GM04503 (cell line): ENCODE measurements at places on chromosomes 1 and 21.

- DNase-seq = no peak
Measured at GRCh38 chr1:151326619-151327222, 495 bp downstream of the PI4KB start.

DNA sequence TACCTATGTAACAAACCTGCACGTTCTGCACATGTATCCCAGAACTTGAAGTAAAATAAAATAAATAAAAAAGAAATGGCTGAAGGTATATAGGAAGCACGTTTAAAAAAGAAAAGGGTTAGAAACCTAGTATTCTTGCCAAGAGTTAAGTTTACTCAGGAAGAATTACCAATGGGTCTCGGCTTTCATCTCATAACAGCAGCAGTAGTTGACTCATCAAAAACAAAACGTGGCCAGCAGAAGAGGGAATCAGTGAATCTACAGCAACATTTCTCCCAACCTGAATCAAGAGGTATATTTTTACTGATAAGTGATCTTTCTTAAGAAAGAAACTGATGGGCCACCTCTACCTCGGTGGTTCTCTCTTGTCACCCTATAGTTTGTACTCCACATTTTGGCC is 340.3 kb downstream of the BRINP2 start:
- DNase-seq = no peak

DNA sequence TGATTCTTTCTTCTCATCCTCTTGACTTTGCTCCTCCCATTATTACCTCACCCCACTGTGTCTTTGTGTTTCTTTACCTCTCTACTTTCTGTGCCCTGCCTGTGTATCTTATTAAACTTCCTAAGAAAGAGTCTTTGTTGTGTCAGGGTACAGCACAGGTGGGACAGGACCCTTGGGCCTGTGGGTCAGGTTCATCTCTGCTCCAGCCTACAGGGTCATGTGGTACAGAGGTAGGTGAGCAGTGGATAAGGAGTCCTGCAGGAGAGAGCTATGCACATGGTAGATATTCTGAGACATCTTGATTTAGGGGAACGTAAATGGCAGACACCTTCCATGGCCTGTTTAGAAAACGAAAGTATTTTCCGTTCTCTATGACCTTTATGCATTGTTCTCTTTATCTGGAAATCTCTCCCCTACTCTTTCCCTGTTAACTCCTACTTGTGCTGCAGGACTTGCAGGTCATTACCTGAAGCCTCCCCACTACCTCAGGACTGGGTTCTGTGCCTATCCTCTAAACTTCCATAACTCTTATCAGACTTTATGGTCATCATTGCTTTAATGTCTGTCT is 9.9 kb downstream of the GIPC2 start:
- DNase-seq = no peak

- no peak for DNase-seq
Measured at GRCh38 chr1:88890791-88891317, 513 bp downstream of the GTF2B start.

- no peak for DNase-seq
Measured at GRCh38 chr1:187938092-187938491, 1109.3 kb downstream of the PLA2G4A start.

- no peak for DNase-seq
Measured at GRCh38 chr1:6475381-6476133, 9.6 kb upstream of the TNFRSF25 start.

DNA sequence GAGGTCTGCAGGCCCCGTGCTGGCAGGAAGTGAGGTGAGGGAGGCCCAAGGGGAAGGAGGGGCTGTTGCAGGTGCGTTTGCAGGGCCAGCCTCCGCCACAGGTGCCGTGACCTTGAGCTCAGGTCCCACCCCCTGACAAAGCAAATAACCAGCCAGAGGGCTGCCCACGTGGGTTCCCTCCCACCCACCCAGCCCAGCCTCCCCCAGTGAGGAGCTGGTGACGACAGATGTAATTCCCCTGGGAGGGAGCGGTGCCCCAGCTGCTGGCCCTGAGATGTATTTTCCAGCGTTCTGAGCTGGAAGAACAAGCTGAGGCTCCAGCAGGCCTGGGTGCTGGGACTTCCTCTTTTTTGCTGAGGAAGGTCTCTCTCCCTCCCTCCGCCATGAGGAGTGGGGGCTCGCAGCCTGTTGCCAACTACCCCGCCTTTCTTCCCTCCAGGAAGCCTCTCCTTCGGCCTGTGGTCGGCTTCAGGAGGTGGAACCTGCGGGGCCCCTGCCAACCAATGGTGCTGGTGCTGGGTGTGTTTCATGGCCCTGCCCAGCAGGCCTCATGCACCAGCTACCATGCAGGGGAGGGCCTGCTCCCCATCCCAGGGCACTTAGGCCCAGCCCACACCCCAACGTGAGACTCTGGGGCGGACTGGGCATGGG is 153.2 kb downstream of the PRDM16 start:
- no peak for DNase-seq

- DNase-seq = no peak
Measured at GRCh38 chr1:19661721-19662228, 2.9 kb upstream of the HTR6 start.

GRCh38 chr1:13667691-13668090 is 32.3 kb upstream of the PRDM2 start:
- no peak for DNase-seq

GRCh38 chr1:173429471-173430402 is 47.4 kb upstream of the PRDX6 start:
- DNase-seq = peak; percentile 71

DNA sequence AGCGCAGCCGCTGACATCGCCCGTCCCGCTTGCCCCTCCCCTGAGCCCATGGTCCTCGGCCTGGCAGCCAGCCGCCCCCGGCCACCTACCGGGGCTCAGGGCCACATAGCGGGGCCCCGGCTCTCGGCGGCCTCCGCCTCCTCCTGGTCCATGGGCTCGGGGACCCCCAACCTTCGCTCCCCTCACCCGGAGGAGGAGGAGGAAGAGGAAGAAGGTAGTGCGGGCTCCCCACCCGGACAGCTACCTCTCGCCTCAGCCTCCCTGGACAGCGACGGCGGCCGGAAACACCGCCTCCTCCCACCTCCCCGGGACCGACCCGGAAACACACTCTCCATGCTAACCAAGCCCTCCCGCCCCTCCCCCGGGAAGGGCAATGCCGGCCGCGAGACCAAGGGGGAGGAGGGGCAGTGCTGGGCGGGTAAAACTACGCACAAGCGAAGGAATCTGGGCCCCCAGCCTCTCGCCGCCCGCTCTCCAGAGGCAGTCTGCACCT is at the start of gene KIAA0319L:
Gene KIAA0319L (minus strand): TSS at position 286 of the 493 bp plus-strand sequence. CDS start 2,912 bp downstream, outside the sequence.
- DNase-seq = no peak

DNA sequence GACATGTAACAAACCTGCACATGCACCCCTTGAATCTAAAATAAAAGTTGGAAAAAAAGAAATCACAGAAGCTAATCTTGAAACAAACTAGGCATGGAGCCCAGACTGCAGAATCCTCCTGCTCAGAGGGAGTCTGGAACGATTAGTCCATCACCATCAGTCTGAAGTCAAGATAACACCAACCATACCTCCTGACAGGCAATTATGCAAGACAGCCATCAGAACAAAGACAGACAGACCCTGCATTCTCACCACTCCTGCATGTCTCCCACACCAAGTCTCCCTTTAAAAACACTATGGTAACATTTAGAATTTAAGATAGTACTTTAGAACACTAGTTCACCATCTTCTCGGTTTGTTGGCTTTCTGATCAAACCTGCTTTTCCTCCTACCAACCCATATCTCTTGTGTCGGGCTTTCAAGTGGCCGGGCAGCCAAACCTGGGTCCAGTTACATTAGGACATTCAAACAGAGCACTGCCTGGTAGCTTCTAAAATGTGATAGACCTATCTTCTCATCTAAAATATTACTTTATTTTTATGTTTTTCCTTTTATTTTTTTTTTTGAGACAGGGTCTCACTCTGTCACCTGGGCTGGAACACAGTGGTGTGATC is 10.1 kb downstream of the YARS1 start:
- no peak for DNase-seq

GRCh38 chr1:54010415-54011117 is 7.4 kb downstream of the LDLRAD1 start:
- DNase-seq = no peak

DNA sequence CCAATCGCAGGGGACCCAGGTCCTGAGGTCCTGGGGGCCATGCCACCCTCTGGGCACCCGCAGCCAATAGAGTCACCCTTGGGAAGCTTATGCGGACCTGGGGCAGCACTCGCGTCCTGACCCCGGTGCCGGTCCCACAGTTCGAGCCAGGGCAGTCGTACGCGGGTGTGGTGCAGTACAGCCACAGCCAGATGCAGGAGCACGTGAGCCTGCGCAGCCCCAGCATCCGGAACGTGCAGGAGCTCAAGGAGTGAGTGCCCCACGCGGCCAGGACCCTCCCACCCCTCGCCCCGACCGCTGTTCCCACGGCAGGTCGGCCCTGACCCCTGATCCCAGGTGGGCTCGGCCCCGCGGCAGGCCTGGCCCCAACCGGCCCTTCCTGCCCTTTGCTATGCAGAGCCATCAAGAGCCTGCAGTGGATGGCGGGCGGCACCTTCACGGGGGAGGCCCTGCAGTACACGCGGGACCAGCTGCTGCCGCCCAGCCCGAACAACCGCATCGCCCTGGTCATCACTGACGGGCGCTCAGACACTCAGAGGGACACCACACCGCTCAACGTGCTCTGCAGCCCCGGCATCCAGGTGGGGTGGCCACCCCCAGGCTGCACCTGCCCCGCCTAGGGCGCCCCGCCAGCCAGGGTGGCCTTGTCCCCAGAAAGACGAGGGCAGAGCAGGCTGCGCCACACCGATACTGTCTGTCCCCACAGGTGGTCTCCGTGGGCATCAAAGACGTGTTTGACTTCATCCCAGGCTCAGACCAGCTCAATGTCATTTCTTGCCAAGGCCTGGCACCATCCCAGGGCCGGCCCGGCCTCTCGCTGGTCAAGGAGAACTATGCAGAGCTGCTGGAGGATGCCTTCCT is 20.5 kb downstream of the COL6A1 start:
- no peak for DNase-seq

GRCh38 chr1:51214615-51215131 is 21.4 kb upstream of the RNF11 start:
- peak; percentile 80 for DNase-seq

DNA sequence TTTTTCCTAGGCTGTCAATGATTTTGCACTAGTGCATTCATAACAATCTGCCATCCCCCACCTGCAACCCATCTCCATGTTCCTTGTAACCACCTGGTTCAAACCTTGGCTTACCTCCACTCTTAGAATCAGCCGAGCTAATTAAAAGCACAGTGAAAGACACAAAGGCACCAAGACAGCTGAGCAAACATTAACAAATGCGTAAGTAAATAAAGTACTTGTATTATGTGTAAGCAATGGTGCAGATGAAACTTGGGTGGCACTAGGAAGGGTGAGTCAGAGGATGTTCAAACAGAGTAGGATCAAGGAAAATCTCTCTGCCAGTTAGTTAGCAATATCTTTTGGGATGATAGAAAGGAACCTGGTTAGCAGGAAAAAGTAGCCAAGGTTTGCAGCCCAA is 5.1 kb upstream of the FOXJ3 start:
- DNase-seq = no peak

GRCh38 chr1:6727535-6727934 is 25.9 kb upstream of the DNAJC11 start:
- DNase-seq = no peak

GRCh38 chr1:7972285-7972684 is 10.8 kb downstream of the PARK7 start:
- DNase-seq = no peak

DNA sequence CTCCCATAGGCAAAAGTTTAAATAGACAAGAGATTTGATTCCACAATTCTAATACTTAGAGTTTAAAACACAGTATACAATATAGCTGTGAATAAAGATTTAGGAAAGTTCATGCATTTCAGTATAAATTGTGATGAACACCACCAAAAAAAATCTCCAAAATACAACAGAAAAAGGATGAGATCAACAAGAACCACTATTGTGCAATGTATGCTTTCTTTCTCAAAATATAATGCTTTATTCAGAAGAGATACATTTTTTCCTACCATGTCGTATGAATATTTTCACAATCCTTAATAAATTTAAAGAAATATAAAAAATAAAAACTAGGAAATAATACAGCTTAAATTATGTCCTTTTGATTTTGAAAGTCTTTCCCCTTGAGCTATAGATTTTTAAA is 1309.2 kb downstream of the MRPL39 start:
- no peak for DNase-seq

GRCh38 chr1:29532285-29532684 is 296.0 kb downstream of the PTPRU start:
- no peak for DNase-seq

GRCh38 chr1:145960468-145961108 is 2.8 kb upstream of the LIX1L start:
- DNase-seq = no peak

GRCh38 chr1:43442756-43443155 is 11.0 kb downstream of the HYI start:
- DNase-seq = no peak

DNA sequence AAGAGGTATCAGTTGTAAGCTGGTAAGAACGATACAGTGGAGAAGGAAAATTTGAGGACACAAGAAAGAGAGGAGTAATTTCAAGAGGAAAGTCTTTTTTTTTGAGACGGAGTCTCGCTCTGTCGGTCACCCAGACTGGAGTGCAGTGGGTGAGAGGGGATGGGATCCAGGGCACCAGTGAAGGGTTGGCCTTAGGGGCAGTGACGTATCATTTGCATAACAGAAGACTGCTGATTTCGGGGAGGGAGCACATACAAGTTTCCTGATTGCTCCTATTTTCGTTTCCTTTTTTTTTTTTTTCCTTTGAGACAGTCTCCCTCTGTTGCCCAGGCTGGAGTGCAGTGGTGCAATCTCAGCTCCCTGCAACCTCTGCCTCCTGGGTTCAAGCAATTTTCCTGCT is 4.2 kb downstream of the S100A13 start:
- no peak for DNase-seq

- DNase-seq = no peak
Measured at GRCh38 chr1:62285984-62286785, 33.0 kb downstream of the KANK4 start.

DNA sequence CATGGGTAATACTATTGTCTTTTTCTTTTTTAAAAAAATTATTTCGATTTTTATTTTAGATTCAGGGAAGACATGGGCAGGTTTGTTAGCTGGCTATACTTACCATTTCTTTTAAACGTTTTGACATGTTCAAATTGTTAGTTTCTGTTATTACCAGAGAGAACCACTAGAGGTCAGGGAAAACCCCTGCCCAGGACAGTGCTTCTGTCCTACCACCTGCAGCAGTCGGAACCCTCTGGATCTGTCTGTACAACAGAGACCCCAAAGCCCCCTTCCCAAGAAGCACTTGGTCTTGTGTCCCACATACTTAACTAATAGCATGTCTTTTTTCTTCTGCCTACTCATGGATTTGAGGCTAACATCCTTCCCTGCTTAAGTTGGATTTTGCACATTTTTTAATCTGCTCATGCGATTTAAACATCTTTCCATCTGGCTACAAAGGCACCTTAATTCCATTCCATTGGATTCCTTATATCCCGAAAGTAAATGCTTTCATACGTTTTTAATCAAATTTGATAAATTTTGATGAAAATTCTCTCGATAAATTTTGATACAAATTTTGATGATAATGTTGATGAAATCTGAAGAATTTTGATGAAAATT is 10.0 kb upstream of the C1orf115 start:
- DNase-seq = no peak
